ENCODE measurements at places on chromosomes 13 and 19.
A peak's percentile ranks its signal among the peaks of the same experiment; 100 is the strongest.

DNA sequence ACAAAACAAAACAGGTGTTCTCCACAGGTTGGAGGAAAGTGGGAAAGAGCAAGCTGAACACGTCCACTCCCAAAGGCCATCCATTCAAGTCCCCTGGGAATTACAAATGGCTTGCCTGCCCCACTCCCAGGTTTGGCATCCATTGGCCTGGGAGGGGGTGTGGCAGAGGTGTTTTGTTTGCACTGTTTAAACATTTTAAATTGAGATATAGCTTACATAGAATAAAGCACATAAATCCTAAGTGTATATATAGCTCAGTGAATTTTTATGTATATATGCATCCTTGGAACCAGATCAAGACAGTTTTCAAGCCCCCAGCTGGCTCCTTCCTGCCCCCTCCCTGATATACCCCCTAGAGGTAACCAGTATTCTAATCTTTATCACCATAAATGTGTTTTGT is 12.7 kb downstream of the SLC25A42 start:
- no peak for DNase-seq

GRCh38 chr13:28620011-28620830 is 38.7 kb upstream of the POMP start:
- DNase-seq: no peak

GRCh38 chr19:6069268-6069791 is 41.0 kb downstream of the RFX2 start:
- no peak for DNase-seq

GRCh38 chr19:42313096-42313839 is at the start of gene TMEM145:
Gene TMEM145, plus strand, starts transcription at chr19:42313309. Its CDS starts 68 bp downstream, at chr19:42313377.
- DNase-seq: no peak

DNA sequence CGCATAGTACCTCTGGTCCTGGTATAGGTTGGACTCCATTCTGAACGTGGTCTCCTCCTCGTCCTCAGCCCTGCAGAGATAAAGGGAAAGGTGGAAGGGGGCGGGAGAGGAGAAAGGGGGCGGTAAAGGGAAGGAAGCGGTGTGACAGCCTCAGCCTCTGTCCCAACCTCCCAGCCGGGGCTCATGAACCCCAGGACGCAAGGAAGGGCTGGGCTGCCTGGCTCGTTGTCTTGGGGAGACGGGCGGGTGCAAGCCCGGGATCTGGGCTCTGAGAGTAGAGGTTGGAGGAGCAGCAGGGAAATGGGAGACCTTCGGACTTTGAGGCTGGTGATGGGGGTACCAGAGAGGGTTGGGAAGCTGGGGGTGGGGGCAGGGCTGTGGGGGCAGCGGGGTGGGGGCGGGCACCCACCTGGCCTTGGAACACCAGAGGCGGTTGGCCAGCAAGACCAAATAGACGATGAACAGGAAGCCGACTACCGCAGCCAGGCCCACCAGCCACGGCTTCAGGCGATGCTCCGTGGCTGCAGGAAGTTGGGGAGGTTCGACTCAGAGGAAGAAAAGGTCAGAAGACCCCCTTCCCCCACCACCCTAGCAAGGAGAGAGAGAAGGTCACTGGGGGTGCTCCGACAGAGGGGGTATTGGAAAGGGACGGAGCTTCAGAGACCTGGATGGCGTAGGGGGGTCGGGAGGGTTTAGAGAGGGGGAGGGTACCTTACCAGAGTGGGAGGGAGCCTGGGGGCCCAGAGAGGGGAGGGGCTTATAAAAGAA is 1.7 kb downstream of the SMIM24 start:
- DNase-seq: no peak

- DNase-seq: no peak
Measured at GRCh38 chr19:29540114-29540513, 14.3 kb downstream of the VSTM2B start.

DNA sequence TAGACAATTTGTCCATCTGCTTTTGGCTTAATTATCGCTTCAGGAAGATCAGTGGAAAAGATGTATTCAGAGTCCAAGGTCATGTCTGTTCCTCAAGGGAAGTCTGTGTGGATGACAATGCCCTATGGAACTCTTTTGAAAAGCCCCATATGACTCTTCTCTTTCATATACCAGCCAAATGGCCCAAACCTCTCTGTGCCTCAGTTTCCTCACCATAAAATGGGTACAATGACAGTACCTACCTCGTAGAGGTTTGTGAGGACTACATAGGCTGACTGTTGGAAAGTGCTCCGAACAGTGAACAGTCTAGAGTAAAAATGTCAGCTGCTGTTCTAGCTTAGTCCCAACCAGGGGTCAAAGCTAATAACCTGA is 104.6 kb downstream of the COL4A2 start:
- DNase-seq: no peak

GRCh38 chr13:111312944-111313590 is 7.4 kb upstream of the TEX29 start:
- DNase-seq: no peak

DNA sequence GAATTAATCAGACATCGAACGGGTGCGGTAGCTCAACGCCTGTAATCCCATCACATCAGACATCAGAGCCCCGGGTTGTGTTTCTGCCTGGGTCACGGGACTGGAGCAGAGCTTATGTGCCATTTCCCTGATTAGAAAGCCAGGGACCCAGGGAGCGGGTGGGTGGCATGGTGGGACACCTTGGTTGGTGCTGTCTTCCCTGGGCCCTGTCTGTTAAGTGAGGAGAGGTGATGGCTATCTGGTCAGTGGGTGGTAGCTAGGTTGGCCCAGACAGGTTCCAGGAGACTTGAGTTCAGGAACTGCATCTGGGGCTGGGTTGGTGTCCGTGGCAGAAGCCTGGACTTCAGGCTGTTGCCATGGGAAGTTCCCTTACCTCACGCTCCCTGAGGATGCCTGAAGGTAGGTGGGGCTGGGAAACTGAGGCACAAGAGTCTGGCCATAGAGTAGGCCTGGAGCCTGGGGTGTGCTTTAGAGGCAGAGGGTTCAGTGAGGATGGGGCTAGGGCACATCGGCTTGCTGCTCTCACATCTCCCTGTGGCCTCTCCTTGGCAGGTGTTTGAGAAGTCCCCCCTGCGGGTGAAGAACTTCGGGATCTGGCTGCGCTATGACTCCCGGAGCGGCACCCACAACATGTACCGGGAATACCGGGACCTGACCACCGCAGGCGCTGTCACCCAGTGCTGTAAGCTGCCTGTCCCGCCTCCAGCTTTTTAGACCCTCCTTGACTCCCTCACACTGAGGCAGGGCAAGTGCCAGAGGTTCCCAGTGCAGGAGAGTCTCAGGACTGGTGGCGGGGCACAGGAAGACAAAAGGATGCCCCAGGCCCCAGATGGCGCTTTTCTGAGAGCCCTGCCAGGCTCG is 2.1 kb downstream of the RPL18A start:
- DNase-seq: no peak

DNA sequence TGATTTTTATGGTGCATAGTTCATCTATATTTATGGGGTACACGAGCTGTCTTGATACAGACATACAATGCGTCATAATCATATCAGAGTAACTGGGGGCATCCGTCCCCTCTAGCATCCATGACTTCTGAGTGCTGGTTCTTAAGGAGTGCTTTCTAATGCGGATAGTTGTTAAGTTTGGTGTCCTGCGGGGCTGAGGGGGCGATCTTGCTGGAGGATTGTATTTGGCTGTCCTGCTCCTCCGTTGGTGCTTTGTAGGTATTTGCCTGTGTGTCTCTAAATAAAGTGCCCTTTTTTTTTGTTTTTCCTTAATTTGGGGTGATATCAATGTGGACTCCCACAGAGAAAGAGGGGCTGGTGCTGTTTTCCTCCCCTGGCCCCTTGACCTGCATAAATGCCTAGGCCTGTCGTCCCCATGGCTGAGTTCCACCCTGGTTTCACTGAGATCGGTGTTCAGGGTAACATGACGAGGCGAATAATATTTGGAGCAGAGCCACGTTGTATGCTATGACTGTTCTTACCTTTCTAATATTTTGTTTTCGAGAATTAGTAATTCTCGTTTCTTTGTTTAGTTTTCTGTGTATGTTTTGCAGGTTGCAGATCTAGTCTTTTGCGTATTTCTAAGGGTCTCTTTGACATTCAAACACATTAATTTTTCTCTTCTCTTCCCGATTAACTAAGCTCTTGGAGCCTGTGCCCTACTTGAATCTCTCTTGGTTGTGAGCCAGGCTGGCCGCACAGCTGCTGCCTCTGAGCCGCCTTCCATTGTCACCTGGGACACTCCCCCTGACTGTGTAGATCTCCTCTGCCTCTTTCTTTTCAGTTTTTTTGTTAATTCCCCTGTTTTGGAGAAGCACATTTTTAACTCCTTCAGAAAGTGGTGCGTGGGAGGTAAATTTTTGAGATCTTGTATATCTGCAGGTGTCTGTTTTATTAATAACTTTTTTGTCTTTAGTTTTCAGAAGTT is 100.3 kb downstream of the ARHGEF7 start:
- DNase-seq: no peak

- no peak for DNase-seq
Measured at GRCh38 chr13:110138700-110139036, 168.3 kb downstream of the COL4A1 start.

DNA sequence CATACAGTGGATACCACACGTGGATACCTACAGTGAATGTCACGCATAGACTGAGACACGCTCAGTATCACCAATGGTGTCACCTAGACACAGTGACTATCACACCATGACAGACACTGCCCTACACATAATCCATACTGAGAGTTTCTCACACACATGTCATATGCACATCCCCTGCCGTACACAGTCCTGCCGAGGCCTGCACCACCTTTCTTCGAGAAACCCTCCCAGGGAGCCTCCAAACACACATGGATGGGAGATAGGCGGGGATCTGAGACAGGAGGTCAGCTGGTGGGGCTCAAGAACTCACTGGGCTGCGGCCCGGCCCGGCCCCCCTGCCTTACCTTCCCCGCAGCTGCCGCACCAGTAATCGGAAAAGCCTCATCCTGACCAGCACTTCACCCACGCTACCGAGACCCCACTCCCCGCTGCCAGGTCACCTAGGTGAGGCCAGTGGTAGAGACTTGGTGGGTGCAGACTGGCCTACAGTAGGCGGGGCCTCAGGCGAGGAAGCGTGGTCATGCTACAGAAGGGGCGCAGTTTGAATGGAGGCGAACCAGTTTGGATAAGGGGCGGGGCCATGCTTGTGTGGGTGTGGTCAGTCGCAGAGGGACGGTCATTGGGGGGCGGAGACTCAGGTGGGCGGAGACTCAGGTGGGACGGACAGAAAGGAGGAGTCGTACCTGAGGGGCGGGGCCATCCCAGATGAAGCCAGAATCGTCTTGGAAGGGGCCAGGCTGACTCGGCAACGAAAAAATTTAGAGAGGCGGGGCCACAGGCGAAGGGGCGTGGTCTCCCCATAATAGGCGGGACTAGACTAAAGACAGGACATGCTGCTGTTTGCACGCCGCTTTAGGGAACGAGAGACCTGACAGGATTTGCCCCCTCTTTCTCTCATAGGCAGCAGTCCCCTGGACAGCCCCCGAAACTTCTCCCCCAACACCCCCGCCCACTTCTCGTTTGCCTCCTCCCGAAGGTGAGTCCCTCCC is 2.1 kb downstream of the MAST1 start:
- no peak for DNase-seq

- DNase-seq: no peak
Measured at GRCh38 chr13:112059457-112060281, 7.3 kb upstream of the SOX1 start.

- no peak for DNase-seq
Measured at GRCh38 chr13:112114391-112114790, 47.4 kb downstream of the SOX1 start.

DNA sequence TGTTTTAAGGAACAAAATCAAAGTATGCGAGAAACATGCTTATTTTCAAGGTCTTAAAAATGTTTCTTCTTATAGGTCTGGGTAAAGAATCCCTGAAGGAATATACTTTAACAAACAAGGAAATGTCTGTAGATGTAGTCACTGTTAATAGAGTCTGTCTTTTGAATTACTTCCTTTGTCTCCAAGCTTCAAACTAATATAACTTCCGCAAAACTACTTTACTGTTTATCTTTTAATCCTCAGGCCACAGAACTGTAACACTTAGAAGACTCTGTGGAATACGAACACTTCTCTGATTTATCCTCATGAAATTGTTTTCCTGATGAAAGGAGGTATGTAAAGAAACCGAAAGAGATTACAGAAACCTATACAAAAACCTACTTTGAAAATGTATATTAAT is 316.0 kb downstream of the PCDH9 start:
- DNase-seq: no peak

GRCh38 chr13:100234524-100235136 is 145.7 kb downstream of the PCCA start:
- DNase-seq: no peak

GRCh38 chr13:95948656-95949055 is 104.5 kb downstream of the UGGT2 start:
- no peak for DNase-seq

DNA sequence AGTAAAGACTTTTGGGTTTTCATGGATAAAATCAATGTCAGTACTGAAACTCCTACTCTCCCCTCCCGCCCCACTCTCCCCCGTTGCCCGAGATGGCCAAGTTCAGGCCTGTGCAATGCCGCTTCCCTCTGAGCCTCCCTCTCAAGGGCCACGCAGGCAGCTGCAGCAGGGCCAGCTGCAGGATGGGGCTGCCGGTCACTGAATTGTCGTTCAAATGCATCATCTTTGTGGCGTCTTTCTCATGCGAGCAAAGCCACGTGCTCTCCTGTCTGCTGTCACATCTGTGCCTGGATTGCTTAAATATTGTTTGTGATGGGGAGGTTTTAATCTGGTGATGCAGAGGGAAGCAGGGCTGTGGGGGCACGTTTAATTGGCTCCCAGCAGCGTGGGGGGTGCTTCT is 26.6 kb downstream of the SHISA2 start:
- DNase-seq: no peak

GRCh38 chr19:662207-662961 is 630 bp downstream of the RNF126 start:
- DNase-seq: peak; percentile 52

DNA sequence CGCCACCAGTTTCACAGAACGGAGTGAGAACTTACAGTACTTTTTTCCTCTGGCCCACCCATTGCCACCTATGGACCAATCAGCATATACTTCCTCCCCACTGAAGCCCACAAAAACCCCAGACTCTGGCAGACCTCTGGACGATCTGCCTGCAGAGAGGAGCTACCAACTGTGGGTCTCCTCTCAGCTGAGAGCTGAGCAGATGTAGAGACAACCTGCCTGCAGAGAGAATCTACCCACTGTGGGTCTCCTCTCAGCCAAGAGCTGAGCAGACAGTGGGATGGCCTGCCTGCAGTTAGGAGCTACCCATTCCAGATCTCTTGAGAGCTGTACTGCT is 69.7 kb downstream of the PIBF1 start:
- DNase-seq: no peak

DNA sequence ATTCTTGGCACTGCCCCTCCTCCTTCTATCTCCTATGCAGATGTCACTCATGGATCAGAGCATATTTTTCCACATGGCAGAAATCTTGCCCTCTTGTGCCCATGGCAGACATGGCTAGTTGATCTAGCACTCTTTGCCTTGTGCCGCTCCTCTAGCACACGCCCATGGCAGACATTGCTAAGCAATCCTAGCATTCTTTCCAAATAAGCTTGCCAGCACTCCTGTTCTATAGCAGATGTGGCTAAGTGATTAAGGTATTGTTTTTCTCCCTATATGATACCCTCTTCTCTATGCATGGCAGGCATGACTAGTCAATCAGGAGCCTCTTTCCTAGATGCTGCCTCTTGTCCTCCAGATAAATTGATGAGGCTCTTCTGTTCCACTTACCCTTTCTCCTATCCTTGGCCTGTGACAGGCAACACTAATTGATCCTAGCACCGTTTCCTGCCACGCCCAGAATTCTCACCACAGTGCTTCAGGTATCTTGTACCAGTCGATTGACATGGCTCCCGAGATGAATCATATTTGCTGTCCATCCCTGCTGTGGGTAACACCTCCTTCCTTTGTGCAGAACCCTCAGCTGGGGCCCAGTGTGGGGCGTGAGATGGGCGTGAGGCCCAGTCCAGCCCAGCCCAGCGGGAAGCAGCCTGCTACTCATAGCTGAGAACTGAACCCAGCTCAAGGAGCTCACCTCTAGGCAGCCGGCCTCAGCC is 26.9 kb downstream of the TMED1 start:
- no peak for DNase-seq

Data from stimulated activated CD8-positive, alpha-beta memory T cell treated with anti-CD3 and anti-CD28 coated beads, Interleukin-2, amount 100 ng/mL, for 1 hour (primary cell).